Hematopoietic multipotent progenitor cell treated with erythropoietin and hydrocortisone succinate and interleukin-3 and kit ligand, for 8 days (in vitro differentiated cells): ENCODE measurements at places on chromosomes 1 and 21.

DNA sequence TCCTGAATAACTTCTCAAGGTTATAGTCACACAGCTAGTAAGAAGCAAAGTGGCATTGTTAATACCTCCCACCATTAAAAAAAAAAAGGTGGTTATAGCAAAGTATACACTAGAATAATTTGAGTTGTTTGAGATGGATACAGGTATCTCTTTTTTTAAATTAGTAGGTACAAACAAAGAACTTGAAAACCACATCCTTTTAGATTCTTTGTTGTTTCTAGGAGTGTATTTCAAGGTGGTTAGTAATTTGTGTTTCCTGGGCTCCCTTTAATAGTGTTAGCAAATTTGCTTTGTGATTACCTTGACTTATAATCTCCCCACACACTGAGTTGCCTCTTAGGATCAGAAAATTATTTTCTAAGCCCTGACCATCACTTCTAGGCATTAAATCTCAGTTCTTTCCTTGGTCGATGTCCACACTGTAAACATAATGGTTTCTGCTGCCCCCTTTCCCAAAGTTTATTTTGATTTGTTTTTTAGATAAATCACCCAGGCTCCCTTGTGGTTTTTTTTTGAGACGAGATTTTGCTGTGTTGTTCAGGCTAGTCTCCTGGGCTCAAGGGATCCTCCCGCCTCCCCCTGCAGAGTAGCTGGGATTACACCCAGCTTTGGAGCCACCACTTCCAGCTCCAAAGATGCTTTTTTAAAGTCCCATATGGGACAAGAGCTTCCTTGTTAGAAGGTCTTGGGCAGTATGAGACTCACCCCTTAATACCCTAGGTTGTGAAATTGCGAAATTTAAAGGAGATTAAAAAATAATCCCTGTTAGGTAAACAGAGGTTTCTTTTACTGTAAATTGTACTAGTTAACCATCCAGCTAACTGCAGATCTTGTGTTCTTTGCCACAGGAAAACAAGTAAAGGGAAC, 6.2 kb downstream of the AKIRIN1 start:
- DNase-seq = no peak

- DNase-seq = no peak
Measured at GRCh38 chr1:69835955-69836354, 268.2 kb downstream of the LRRC7 start.

DNA sequence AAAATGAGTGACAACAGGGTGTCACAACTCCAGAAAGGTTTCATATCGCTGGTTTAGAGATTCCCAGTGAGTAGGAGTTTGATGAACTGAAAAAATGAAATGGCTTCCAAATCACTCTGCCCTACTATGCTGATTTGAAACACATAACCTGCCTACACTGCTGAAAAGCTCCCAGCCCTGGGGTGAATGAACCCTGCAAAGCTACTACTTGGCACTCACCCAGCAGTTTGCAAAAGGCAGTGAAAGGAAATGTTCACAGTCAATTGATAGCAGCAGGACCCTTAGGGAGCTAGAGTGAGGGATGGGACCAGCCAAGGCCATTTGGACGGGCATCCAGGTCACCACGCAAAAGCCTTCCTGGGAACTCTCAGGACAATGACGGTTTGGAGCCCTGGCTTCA, 44.4 kb upstream of the SRP9 start:
- no peak for DNase-seq

DNA sequence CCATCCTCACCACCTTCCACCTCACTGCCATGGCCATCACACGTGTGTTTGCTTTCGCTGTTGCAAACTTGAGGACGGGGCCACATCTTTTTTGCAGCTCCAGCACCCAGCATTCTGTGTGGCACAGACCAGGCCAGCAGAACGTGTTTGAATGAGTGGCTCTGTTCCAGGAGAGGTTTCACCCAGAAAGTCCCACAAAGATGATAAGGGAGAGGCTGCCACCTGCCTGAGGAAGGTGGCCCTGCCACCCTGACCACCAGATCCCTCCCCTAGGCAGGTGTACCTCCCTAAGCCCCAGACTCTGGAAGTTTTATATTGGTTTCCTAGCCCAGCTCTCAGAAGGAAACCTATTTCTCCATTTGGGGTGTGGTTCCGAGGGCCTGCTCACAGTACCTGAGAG, 252.1 kb downstream of the KAZN start:
- peak; percentile 52 for DNase-seq

DNA sequence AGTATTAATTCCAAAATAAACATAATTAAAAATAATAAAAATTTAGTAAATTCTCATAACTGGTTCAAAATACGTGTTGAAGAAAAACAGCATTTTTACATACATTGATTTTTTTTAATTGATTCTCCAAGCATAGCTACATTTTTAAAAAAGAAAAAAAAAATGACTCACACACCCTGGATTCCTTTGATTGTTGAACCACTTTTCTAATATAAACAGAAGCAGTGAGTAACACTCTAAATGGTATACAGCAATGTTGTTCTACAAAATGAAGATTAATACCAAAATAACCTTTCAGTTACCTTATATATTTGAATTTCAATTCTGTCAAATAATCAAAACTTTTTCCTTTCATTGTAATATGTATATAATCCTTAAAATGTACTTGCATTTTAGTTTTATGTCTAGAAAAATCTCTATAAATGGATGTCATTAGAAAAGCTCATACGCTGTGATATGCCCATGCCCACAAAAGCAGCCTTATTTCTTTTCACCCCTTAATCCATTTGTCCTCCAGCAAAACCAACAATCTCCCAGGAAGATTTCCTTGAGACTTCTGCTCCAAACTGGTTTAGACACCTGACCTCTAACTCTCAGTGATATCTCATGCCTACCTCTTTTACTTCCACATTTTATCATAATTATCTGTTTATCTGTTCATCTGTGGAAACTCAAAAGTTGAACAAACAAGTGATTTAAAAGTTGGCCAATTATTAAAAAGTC, 246.4 kb upstream of the NR5A2 start:
- no peak for DNase-seq

GRCh38 chr1:107533436-107533835, 392.6 kb downstream of the NTNG1 start:
- no peak for DNase-seq

GRCh38 chr1:81585371-81585770, 215.4 kb upstream of the ADGRL2 start:
- DNase-seq = no peak

DNA sequence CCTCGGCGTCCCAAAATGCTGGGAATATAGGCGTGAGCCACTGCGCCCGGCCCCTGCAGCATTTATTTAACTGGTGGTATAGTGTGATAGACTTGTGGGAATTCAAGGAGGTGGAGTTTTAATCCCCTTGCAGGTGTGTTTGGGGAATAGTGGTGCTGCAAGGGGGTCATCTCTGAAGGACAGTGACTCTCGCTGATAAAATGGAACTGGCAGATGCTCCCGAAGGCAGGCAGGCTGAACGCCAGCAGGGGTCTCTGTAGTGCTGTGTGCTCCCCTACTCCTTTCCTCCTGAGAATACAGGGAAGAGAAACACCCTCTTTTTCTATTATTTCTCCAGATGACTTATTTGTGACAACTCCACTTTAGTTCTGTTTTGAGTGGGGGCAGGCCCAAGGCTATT, 4.0 kb downstream of the OSCP1 start:
- peak; percentile 58 for DNase-seq

DNA sequence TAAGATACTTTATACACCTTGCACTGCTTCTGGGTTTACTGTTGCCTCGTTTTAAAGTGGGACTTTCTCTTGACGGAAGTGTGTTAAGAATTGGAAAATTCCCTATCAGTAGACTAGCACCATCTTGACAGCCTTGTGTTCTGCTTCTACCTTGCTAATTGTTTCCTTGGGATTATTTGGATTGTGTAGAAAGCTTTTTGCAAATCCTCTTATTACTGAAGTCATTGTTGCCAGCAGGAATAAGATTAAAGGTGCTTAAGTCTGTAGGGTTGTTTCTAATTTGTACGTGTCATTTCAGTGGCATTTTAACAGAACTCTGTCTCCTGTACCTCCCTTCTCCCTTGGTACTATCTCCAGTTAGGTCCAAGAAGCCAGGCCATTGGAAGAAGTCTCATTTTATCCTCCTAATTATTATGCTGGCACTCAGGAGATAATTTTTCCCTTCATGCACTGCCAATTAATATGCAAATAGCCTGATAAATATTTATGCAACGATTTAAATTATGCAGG, 107.7 kb downstream of the POU2F1 start:
- no peak for DNase-seq

- DNase-seq = peak; percentile 69
Measured at GRCh38 chr1:56584910-56585528, 5.7 kb upstream of the PLPP3 start.

DNA sequence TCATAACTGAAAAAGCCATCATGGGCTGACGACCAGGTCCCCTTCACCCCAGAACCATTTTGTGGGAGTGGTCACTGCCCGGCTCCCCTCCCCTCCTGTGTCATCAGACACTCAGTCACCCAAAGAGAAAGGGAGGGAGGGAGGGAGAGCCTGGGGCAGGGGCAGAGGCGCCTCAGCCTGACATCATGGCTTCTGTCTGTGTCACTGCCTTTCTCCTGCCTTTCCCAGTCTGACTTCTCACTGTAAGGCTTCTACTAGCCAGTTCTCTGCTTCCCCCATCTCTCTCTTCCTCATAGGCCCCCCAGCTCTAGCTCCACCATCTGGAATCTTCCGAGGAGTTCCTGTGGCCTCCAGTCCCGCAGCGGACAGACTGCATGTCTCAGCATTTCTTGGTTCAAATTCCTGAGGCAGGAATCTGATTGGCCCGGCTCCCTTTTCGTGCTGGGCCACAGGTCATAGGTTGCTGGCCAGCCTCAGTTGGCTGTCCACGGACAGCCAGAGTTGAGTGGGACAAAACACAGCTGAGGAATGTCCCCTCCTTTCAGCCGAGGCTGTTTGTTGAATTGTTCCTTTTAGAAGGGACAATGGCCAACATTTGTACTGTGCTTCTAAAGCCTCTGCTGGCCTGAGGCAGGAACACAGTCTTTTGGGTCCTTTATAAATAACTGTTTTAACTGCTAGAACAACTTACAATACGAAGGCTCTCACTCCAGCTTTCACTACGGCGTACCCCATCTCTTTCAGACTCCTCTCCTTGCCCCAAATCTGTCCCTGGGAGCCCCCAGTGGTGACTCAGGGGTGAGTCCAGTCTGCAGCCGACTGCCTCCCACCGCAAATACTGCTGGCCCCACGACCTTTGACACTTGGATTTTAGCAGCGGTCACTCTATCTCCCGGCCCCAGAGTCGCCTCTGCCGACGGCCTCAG, 18.7 kb upstream of the KANK4 start:
- no peak for DNase-seq

GRCh38 chr1:47672622-47673021, 234.8 kb downstream of the FOXD2 start:
- DNase-seq = no peak

DNA sequence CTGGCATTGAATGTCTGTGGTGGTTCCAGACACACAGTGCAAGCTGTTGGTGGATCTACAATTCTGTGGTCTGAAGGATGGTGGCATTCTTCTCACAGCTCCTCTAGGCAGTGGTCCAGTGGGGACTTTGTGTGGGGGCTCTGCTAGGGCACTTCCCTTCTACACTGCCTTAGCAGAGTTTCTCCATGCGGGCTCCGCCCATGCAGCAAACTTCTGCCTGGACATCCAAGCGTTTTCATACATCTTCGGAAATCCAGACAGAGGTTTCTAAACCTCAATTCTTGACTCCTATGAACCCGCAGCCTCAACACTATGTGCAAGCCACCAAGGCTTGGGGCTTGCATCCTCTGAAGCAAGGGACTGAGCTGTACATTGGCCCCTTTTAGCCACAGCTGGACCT, 43.0 kb downstream of the RGS18 start:
- DNase-seq = no peak

DNA sequence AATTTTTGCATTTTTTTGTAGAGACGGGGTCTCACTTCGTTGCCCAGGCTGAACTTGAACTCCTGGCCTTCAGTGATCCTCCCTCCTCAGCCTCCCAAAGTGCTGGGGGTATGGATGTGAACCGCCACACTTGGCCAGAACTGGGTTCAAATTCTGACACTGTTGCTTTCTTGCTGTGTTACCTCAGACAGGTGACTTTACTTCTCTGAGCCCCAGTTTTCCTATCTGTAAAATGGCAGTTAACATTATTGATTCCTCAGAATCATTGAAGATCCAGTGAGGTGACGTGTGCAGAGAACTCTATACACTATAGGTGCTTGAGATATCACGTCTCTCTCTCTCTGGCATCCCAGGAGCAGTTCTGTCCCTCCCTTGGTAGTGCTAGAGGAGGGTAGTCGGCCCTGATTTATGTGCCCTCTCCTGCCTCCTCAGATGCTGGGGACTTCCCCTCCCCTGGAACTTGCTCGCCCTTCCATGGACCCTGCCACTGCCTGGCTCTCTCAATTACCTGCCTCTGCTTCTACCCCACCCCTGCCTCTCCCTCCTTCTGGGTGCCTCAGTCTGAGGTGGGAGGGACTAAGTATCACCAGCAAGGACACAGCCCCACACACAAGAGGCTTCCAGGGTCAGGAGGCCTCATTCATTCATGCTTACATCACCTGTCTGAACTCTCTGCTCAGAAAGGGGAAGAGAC, 2.8 kb upstream of the HPCA start:
- no peak for DNase-seq

DNA sequence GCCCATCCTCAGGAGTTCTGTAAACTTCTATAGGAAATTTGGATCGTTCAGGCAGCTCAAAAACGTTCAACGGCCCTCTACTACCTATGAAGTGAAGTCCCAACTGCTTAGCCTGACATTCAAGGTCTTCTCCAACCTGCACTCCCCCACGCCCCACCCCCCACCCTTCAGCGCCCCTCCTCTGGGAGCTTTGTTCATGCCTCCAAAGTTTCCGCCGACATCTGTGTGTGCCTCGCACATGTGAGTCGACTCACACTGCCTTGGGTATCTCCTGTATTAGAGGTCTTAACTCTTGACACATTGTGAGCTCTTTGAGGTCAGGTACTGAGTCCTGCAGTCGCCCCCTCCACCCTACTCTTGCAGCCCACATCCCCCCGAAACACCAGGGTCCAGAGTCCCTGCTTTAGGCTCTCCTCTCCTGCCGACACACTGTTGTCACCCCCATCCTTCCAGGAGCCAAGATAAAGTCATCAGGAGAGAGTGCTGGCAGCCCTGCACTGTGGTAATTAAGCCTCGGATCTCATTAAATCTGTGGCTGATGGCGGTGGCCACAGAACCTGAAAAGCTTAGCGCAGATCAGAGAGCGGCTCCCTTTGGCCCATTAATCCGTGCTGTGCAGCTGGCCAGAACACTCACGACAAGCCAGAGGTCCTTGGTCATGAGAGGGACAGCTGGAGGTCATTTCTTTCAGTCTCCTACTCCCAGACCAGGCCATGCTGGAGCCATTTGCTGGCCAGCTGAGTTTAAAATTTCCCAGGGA, 1.4 kb upstream of the PAFAH2 start:
- no peak for DNase-seq

DNA sequence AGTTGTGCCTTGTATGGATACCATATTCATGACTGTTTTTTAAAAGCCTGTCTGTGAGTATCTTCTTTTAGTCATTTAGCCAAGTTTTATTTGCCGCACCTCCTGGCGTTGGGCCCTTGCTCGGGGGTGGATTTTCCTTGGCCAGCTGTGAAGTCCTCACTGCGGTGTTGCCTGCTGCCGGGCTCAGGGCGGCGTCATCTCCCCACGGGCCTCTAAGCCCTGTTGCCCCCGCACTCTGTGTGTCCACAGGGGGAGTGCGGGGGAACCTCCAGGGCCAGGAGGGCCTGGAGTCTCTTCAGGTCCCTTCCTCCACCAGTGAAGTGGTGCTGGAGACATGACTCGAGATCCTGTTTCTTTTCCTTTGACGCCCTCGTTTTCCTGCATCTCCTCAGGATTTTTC, 65.8 kb upstream of the DIP2A start:
- DNase-seq = no peak
